A549 treated with CORT108297 at 1 μM for 4 hours (cell line): ENCODE measurements at places on chromosomes 5 and 9. TPM values are rescaled to one million over a fixed set of nuclear protein-coding genes. Genes with fewer than 3 reads are reported as not detected.

HACD4 gene
- 0.99 to 1.2 TPM (median 1.1 TPM) in 5 replicates for total RNA-seq

AFAP1L1 gene
- total RNA-seq, result 6.4 to 10.7 TPM (median 9.7 TPM) in 5 replicates

ZFP37 gene
- 1.3 to 2.3 TPM (median 1.6 TPM) in 5 replicates for total RNA-seq

PIP5KL1 gene
- 1.4 to 2.4 TPM (median 2.3 TPM) in 5 replicates for total RNA-seq

UAP1L1 gene
- total RNA-seq, result 9.5 to 17.0 TPM (median 12.6 TPM) in 5 replicates

CFAP90 gene
- total RNA-seq, result 0.22 to 0.59 TPM (median 0.44 TPM) in 5 replicates
